ENCODE measurements at places on chromosomes 11 and 22.

- no peak for DNase-seq
Observed at GRCh38 chr11:34198523-34198922, 93.1 kb downstream of the NAT10 start.

GRCh38 chr11:84817998-84818397 is 809.1 kb downstream of the DLG2 start:
- peak; percentile 13 for DNase-seq

GRCh38 chr22:35172442-35172841 is 84.9 kb upstream of the HMGXB4 start:
- no peak for DNase-seq

- DNase-seq: peak; percentile 90
Observed at GRCh38 chr11:85947431-85948272, 92.5 kb downstream of the CCDC83 start.

DNA sequence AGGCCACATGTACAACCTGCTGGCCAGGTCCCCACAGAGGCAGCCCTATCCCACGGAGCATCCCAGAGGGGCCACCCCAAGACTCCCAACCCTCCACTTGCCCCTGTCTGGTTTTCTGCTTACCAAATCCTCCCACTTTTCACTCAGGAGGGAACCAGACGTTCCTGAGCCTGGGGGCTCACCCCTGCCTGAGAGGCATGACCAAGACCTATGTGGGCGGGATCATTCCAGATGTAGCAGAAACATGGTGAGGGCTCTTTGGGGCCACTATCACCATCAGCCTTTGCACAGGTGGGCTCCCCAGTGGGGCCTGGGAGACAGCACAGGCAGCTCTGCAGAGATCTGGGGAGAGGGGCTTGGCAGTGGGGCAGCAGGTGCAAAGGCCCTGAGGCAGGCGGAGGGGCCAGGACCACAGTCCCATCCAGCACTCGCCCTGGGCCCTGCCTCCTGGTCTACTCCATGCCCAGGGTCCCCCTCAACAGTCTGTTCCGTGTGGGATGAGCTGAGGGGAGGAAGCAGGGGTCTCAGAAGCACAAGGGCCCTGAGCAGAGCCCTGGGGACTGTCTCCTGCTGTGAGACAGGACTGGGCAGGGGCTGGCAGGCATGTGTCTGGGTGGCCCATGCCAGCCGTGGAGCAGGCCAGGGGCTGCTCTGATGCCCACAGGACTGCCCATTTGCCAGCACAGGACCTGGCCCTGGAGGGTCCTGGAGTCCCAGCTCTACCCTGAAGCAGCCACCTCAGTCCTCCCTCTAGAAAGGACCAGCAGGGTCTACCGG is 9.4 kb downstream of the PIM3 start:
- no peak for DNase-seq

DNA sequence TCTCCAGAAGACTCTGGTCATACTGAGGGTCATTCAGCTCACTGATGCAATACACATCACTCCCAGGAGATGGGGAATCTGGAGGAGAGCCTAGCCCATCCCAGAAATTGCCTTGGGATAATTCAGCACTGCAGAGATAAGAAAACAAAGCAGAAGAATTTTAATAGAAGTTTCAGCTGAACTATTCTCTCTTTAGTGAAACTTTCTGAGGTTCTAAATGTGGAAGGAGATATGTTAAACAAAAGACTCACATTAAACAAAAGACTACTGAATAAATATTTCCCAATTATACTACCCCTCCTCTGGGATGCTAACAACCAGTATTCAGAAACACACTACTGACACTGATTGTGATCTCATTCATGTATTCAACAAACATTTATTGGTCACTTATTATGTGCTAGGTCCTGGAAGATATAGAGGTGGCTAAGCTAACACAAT is 47.8 kb downstream of the C2CD3 start:
- DNase-seq: no peak

Data from foreskin fibroblast (primary cell).